ENCODE measurements at places on chromosomes 3 and 15.

GRCh38 chr3:168714609-168715240, 619.0 kb upstream of the GOLIM4 start:
- DNase-seq = no peak

- no peak for DNase-seq
Measured at GRCh38 chr3:45792036-45792435, 4.3 kb downstream of the SLC6A20 start.

DNA sequence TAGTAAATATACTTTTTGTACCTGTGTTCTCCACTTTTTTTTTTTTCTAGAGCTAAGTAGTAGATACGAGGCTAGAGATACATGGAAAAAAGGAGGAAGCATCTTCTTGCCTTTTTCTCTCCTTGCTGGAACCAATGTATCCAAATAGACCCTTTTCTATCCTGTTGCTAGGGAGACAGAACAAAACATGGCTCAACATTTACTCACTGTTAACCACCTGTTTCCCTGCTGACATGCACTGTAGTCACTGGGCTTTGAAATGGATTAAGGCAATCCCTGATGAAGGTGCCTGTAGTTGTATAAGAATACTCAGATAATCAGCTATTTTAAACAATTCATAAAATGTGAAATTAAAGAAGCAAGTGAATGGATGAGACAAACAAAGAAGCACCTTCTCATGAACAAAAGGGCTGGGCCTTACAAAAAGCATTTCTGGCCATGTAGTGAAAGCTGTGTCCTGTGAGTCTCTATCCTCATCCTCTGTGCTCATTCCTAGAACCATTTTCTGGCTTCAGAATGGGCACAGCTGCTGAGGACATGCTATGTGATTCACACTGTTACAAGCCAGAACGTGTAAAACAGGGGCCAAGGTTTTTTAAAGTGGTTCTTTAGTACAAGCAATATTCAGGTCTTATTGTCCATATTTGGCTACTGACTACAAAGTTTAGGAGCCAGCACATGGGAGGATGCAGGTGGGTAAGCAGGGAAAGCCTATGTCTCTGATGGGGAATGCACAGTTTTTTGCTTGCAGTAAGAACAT, 100.4 kb upstream of the NDN start:
- DNase-seq = no peak

GRCh38 chr15:33675246-33675645, 293.1 kb upstream of the CHRM5 start:
- DNase-seq = no peak

GRCh38 chr15:31361764-31362515, 35.3 kb downstream of the KLF13 start:
- no peak for DNase-seq

GRCh38 chr3:62672270-62672987, 202.8 kb downstream of the CADPS start:
- DNase-seq = no peak

DNA sequence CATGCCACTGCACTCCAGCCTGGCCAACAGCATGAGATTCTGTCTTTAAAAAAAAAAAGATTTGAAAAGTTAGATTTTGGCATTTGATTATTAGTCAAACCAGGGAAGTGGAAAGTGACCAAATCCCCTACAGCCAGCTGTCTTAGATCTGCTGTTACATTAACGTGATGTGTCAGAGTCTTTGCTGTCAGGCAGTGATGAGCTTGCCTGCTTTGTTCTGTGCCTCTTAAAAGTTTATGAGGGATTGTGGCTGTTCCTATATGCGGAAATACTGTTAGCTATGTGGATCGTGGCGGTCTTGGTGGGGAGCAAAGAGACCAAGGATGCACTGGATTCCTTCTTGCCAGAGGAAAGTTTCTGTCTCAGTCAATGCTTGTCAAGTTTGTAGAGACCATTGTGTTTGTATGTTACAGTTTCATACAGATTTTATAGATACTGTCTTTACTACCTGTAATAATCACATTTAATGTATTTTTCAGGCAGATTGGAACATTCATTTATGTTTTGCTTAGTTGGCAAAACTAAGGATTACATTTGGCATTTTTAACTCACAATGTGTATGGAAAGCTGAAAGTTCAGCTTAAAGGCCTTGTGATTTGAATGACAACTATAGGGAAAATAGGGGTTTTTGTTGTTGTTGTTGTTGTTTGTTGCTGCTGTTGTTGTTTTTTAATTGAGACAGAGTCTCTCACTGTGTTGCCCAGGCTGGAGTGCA, 137.4 kb downstream of the VPS8 start:
- no peak for DNase-seq

DNA sequence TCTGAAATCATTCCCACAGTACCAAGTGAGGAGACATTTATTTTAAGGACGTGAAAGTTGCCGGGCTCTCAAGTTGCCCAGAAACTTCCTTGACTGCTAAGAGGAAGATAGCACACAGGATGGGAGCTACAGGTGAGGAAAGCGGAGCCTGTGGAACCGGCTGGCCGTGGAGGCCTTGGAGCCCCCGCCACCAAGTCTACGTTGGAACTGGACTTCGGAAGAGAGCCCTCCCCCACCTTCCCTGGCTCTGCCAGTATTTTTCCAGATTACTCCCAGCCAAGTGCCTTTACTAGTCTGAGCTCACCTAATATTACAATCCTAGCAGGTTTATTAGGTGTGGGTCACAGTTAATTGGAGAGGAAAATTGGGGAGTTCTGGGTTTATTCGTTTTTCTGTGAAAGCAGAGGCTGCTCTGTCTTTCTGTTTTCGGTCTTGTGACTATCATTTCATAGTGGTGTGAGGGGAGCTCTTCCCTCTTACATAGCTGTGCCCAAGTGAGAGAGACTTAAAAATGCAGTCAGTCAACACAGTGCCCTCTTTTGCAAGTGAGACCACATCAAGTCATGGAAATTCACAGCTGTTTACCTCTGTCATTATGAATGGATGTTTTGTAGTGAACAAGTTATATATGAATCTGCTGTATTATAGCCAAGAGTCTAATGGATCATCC, 6.8 kb downstream of the BOC start:
- DNase-seq = no peak

DNA sequence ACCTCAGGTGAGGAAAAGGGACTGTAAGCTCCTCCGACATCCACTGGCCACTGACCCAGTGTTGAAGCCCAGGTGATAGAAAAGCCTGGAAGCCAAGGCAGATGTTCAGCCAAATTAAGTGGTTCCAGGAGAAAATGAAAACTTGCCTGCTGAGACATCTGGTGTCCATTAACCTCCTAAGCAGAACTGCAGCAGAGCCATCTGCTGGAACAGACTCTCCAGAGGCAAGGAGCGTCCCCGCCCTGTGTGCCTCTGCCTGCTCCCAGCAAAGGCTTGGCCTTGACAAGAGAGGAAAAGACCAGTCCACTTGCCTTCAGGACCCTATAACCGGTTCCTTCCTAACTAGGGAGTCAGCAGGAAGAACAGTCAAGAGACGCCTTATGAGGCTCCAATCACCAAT, 48.2 kb downstream of the SRGAP3 start:
- no peak for DNase-seq

DNA sequence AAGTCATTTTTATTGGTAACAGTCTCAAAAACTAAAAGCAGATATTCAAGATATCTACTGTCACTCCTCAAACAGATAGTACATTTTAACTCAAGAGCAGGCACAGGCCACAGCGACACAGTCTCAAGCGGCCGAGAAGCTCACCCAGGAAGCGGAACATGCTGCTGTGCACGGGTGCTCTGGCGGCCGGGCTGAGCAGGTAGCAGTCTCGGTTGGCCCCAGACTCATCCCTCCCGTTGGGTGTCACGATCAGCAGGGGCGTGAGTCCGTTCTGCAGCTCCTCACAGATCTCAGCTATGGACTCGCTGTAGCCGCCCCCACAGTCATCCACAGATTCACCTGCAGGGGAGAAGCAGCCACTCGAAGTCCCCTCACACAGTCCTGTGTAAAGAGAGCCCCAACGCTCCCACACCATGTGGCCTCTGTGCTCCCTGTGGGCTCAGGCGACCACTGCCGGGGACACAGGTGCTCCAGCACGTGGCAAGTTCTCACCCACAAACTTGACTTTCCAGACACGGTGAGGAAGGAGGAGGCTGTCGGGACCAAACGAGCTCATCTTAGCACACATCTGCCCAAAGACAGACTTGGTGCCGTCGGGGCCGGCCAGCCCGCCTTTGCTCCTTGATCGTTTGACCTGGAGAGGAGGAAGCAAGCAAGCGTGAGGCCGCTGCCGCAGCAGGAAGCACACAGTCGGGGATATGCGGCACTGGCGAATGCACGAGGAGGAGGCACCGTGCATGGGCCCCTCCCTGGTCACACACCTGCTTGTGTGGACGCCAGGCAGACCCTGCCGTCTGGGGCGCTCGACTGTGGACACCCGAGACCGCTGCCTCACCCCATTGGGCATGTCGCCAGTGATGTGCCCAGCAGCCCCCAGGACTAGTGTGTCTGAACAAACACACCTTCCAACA, 17.7 kb upstream of the OCA2 start:
- DNase-seq = no peak

DNA sequence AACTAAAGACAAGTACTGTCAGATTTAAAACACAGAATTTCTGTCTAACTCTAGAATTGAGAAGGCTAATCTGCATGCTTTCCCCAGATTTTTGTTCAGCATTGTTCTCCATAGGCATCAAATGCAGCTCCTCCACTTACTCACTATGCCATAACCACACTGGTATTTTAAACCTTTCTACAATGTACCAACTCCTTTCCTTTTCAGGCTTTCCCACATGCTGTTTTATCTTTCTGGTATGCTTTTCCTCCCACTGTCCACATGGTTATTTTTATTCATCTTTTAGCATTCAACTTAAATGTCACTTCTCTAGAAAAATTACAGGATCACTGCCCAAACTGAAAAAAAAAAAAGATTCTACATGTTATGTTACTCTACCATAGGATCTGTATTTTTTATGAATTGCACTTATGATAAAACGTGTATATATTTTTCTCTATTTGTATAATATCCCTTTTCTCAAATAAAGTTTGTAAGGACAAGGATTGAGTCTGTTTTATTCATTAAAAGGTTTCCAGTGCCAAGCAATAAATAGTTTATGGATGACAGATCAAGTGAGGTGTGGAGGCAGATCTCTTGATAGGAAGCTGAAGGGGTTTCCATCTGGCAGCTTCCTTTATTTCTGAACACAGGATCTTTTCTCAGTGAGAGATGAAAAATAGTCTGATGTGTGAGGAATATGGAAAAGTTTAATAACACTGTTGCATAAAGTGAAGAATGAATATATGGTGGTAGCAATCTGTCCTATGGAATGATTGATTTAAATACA, 1064.5 kb downstream of the ZPLD1 start:
- DNase-seq = no peak

DNA sequence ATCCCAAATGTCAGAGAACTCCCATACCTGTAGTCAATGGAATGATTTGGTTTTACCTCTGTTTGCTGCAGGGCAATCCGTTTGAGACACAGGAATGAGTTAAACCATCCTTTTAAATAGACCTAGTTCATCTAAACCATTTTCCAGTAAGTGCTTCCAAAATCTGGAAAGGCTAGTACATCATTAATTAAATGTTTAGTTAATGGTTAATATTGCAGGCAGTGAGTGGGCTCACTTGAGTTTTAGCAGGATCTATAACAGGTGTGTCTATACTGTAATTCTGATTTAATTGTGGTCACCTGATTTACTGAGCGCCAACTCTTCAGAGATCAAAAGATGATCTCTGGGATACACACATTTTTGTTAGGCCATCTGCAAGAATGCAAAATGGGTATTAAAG, 353.9 kb upstream of the ROPN1 start:
- DNase-seq = no peak

DNA sequence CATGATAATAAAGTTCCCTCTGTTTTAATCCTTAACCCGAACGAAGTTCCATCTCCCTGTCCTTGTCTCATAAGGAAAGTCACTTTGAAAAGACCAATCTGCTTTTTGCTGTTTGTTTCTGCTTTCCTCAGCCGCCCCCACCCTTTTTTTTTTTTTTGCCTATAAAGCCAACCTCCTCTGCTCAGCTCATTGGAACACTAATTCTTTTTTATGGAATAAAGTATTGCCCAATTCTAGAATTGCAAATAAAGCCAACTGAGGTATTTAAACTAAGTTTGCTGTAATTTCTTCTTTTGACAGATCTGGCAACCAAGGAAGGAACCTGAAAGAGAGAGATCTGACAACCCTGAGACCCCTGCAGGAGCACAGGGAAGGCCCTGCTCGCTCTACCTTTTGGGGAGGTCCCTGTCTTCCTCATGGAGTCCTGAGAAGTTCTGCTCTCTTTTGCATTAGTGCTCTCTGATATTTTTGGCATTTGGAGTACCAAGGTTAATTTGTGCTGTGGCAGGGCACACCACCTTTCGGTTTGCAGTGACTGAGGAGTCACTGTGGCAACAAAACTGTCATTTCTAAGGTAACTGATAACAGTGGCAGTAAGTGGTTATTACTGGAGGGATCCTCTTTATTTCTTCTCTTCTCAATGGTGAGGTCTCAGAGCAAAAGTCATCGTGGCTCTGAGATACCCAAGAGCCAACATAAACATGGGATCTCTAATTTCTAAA, 35.2 kb upstream of the TRPM1 start:
- DNase-seq = no peak

GRCh38 chr3:88828466-88828865, 279.0 kb upstream of the EPHA3 start:
- DNase-seq = no peak

DNA sequence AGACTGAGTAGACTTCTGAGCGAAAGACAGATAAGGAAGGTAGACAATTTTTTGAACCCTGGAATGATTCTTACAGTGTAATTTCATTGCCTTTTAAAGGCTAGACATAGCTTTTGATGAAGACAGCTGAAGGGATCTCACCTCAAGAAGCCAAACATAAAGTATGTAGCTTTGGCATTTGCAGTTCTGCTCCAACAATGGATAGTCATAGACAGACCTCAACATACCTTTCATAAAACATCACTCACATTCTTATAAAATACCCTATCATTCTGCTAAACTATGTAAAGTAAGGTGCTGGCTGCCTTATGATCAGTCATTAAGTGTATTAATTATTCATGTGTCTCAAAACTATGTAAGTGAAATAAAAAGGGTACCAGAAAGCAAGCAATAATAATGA, 70.0 kb downstream of the UBE3A start:
- DNase-seq = no peak

- DNase-seq = no peak
Measured at GRCh38 chr3:140351466-140351865, 326.4 kb upstream of the TRIM42 start.

DNA sequence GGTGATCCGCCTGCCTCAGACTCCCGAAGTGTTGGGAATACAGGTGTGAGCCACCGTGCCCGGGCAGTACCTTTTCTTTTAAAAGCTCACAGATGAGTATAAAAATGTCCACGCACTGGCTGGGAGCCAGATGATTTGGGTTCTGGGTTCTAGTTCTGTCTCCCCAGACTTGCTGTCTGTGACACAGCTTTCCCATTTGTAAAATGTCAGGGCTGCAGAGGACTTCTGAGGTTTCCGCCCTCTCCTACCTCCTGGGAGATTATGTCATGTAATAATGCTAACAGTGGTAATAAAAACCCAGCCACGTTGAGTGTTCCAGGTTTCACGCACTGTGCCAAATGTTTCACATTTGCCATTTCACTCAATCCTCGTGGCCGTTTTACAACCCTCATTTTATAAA, 1.3 kb upstream of the PPP4R2 start:
- no peak for DNase-seq

- no peak for DNase-seq
Measured at GRCh38 chr3:17372362-17373210, 369.8 kb downstream of the TBC1D5 start.

- DNase-seq = no peak
Measured at GRCh38 chr3:196620684-196621083, 18.8 kb upstream of the NRROS start.

All from occipital lobe (tissue), 3 donors.